Activated CD8-positive, alpha-beta memory T cell treated with anti-CD3 and anti-CD28 coated beads, Interleukin-2, amount 10 ng/mL, durations not matched to agents 7 days and 5 days (primary cell): ENCODE measurements at places on chromosomes 5 and 9. TPM values are rescaled to one million over a fixed set of nuclear protein-coding genes. Genes with fewer than 3 reads are reported as not detected.

The GABRB2 gene
- total RNA-seq = not detected

The IL5 gene
- total RNA-seq = 0.35 TPM

The SOX30 gene
- total RNA-seq = 0.09 TPM

The PLPPR1 gene
- total RNA-seq = not detected

The ZNF484 gene
- total RNA-seq = 10.2 TPM

The ABO gene
- total RNA-seq = not detected

The NOXA1 gene
- total RNA-seq = 0.30 TPM

The TMEFF1 gene
- total RNA-seq = not detected

- no peak for DNase-seq
Observed at GRCh38 chr5:82487131-82487530, 209.0 kb upstream of the RPS23 start.

GRCh38 chr9:2161661-2162060 is 146.5 kb downstream of the SMARCA2 start:
- no peak for DNase-seq

- no peak for DNase-seq
Observed at GRCh38 chr5:9547122-9547947, 1.5 kb upstream of the SEMA5A start.

DNA sequence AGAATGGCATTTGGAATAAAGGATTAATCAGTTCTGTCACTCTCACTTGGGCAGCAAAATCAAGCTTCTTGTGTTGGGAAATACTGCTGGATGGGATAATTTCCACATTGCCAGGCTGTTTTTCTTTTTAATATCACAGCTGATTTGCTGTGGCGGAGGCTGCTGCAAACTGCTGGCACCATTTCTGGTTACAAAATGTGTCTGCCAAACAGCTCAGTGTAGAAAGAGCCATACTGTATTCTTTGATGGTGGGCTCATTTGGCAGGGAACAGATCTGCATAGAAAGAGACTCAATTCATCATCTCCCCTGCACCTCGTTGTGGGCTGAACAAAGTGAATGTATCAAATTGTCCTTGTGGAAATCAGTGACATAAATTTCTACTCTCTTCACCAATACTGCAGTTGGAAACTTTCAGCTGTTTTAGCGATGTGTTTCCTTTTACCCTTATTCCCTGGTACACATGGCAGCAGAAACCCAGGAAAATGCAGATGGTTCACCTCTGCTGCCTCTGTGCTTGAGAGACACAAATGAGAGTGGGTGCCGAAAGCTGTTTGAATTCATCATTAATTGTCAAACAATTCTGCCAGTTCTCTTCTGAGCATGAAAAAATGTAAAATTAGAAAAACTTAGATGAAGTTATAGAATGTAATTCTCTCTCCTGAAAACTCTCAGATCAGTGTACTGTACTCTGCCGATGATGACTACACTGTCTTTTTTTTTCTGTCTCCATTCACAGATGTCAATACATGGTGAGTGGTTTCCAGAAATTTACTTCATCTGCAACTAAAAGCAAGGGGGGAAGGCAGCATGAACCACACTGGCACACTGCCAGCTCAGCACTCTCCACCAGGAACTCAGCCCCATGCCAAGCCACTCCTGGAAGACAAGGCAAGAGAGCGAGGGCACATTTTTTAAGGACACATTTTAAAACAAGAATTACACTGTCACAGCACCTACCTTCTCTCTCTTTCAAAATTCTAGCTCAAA is 75.0 kb downstream of the HMHB1 start:
- no peak for DNase-seq

- DNase-seq = no peak
Observed at GRCh38 chr9:77838986-77839385, 190.9 kb upstream of the GNA14 start.

GRCh38 chr5:74560245-74560644 is 80.3 kb downstream of the ENC1 start:
- no peak for DNase-seq

DNA sequence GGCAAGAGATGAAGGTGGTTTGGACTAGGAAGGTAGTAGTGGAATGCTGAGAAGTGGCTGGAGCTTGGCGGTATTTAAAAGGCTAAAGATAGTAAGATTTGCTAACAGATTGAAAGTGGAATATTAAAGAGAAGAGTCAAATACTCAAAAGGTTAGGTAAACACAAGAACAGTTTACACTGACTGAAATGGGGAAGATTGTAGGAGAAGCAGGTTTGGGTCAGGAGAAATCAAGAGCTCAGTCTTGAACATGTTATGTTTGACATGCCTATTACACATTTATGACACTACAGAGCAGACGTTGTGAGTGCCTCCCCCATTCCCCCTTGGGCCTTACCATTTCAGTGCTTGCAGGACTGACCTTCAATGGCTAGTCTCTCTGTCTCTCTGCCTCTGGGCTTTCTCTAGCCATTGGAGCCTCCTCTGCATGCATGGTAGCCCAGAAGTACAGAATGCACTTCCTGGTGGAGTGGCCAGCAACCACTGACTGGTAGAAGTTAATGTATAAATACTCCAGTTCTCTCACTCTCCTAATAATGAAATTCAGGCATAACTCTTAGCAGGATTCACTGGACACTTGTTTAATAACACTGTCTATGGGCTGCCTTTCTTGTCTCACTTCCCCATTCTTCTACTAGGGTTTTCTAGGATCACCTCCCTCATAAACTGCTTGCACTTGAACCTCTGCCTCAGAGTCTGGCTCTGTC is 56.8 kb downstream of the HMGCS1 start:
- DNase-seq = no peak

DNA sequence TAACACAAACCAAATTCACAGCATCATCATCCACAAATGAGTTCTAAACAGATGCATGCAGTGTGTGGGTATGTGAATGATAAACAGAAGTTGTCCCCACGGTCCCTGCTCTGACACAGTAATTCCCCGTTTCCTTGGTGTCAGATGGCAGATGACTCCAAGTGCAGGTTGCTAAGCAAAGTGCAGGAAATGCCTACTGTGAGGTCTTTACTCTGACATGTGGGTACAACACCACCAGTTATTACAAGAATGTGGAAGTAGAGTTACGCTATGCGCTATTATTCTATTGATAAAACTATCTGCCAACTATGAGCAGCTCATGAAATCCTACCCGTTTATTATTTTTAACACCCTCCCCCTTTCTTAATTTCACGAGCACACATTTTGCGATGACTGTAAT is 448.9 kb downstream of the BNC2 start:
- no peak for DNase-seq

- DNase-seq = no peak
Observed at GRCh38 chr5:165143741-165144140, 1638.3 kb downstream of the MAT2B start.

DNA sequence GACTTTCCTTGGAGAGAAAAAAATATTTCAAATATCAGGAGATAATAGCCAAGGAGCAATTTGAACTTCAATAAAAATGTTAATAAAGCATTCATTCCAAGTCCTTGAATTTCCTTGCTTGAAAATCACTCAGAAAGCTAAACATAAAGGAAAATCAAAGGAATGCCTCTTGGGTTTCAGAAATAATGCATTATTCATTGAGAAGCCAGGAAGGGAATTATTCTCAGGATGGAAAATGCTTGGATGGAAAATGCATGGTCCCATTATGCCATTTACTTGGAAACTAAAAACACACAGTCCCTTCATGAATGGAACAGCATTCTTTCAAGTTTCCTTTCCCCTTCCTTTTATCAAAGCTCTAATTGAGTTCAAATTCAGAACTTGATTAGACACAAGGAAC is 160.9 kb downstream of the LPAR1 start:
- no peak for DNase-seq

GRCh38 chr9:74277532-74277931 is 219.6 kb upstream of the RORB start:
- peak; percentile 76 for DNase-seq

DNA sequence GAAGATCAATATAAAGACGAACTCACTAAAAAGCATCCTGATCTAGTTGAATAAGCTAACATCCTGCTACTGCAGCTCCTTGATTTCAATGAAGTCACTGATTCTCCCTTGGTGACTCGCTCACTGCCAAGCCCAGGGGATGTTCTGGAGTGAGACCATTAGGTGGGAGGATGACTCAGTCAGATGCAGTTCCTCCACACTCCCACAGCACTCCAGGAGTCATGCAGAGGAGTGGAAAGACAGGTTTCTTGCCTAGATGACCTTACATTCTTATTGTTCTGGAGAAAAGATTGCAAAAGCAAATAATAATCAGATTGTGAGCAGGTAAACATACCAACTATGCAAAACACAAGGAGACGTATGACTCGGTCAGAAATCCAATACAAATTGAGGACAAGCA is 15.3 kb downstream of the GCNT4 start:
- DNase-seq = no peak

DNA sequence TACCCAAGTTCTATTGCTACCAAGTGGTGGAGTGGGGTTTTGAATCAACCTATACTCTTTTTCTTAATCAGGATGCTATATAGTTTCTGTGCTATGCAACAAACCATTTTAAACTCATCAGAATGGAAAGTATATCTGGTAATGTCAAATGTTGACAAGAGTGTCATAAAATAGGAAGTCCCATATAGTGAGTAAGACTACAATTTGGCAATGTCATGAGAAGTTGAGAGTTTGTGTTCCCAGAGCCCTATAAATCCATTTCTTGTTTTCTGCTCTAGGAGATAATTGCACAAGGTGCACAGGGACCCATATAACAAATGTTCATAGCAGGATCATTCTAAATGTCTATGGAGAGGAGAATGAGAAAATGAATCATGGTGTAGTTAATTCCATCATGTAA is 109.8 kb upstream of the TXNDC8 start:
- DNase-seq = no peak

- DNase-seq = no peak
Observed at GRCh38 chr5:37071487-37071886, 177.7 kb downstream of the CPLANE1 start.

DNA sequence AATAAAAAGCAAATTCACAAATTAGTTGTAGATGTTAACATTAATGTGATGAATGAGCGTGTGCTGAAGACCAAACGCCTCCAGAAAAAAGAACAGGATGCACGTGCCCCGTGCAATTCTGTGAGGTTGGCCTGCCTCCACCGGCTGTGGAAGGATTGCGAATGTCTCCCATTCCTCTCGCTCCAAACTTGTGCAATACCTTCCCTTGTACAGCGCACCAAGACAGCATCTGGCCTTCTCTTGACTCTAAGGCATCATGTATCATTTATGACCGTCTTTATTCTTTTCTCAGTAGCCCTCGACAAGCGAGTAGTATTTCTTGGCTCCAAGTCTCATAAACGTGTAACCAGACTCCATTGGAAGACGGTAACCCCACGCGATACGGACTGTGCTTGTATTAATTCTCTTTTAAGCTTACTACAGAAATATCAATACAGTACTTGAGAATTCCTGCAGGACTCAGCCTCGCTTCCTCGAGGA is 1.5 kb upstream of the TESK1 start:
- no peak for DNase-seq

DNA sequence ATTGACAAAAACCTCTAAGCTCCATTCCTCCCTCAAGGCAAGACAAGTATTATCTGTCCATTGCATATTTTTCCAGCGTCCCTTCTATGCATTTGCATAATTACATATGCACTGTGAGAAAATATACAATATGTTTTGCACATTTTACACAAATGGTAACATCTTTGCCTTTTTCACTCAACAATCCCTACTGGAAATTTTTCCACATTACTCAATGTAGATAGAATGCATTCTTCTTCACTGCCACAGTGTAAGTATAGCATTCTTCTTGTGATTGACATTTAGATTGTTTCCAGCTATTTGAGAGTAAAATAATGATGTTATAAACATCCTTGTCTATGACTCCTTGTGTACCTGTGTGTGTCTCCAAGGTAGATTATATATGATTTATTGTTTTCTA is 205.0 kb downstream of the SLIT3 start:
- DNase-seq = no peak

GRCh38 chr5:133534566-133534965 is 77.8 kb downstream of the FSTL4 start:
- no peak for DNase-seq

GRCh38 chr5:74430631-74431289 is 209.8 kb downstream of the ENC1 start:
- DNase-seq = no peak

DNA sequence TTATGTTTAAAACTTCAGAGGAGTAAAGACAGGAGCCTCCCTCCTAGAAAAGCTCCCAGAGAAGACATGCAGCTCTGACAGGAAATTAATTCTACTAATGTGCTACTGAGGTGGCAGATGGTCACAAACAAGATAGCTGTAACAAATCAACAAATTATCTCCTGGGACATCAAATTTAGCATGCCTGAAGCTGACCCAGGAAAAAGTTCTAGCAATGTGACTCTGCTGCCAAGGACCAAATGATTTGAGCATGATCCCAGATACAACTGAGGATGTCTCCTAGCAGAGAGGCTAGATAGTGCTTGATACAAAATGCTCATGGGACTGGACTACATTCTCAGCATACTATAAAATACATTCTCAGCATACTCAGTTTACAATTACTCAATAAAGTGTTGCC is 413.5 kb upstream of the SMC2 start:
- no peak for DNase-seq

- no peak for DNase-seq
Observed at GRCh38 chr5:43019291-43019613, 20.9 kb downstream of the ANXA2R start.

DNA sequence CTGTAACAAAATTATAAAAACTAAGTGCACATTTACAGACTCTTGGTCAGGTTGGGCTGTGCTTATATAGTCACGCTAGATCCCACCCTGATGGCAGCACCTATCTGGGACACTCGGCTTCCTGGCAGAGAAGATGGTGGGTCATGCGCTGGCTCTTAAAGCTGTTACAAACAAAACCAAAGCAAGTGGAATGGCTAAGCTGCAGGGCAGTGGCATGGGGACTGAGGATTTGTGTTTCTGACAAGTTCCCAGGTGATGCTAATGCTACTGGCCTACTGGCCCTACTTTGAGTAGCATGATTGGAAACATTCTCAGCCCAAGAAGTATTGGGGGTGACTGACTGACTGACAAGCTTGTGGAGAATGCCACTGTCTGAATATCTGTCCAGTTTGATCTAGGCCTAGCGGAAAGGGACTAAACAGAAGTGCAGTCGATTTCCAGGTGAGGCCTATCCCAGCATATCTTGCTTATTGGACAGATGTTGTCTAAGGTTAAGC is 8.3 kb downstream of the BTF3 start:
- DNase-seq = no peak
